ENCODE measurements at places on chromosomes 5 and 9.

DNA sequence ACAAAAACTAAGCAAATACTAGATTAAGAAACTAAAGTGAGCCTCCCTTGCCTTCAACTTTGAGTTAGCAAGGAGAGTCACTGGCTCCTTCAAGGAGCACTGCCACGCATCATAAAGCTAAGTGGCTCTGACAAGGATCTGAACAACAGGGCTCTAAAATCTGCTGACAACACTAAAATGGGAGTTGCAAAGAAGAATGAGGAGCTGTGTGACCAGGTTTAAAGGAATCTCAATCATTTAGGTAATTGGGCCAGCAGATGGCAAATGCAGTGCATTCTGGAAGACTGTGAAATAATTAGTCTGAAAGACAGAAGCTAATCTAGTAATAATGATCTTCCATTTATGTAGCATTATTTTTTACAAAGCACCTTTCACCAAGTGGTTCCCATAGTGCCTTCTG lies 297.0 kb upstream of the TAS2R1 start:
- no peak for DNase-seq
- H3K36me3 ChIP-seq, result no peaks in the 10 kb centered on the region
- no peaks in the 10 kb centered on the region for H3K27me3 ChIP-seq
- H3K4me3 ChIP-seq, result no peak overlapping the region
- H3K4me1 ChIP-seq, result no peaks in the 10 kb centered on the region
- no peak overlapping the region for H3K27ac ChIP-seq

GRCh38 chr9:93467062-93467416 lies 13.7 kb upstream of the FAM120AOS start:
- no peaks in the 10 kb centered on the region for H3K27me3 ChIP-seq
- H3K27ac ChIP-seq, result no peak overlapping the region

DNA sequence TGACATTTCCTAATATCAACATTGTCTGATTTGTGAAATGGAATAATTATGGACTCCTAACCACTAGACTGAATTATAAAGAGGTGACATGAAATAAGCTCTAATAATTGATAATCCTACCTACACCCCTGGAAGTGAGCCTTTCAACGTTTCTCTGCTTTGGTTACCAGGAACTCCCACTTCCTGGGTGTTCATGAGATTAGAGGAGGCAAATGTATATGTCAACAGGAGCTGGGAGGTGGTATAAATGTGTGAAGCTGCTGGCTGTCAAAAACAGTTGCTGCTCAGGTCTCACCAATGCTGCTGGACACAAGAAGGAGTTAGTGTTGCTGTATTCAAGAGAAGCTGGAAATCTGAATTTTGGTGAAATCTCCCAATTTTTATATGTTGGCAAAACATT lies 96.8 kb downstream of the CAMK4 start:
- H3K4me3 ChIP-seq, result no peak overlapping the region
- H3K27ac ChIP-seq, result no peak overlapping the region
- no peaks in the 10 kb centered on the region for H3K36me3 ChIP-seq
- no peaks in the 10 kb centered on the region for H3K4me1 ChIP-seq

- H3K4me3 ChIP-seq, result no peak overlapping the region
- H3K4me1 ChIP-seq, result no peaks in the 10 kb centered on the region
- no peaks in the 10 kb centered on the region for H3K36me3 ChIP-seq
- no peaks in the 10 kb centered on the region for H3K27me3 ChIP-seq
- H3K27ac ChIP-seq, result no peak overlapping the region
Measured at GRCh38 chr9:105257809-105258208, 13.4 kb downstream of the SLC44A1 start.

DNA sequence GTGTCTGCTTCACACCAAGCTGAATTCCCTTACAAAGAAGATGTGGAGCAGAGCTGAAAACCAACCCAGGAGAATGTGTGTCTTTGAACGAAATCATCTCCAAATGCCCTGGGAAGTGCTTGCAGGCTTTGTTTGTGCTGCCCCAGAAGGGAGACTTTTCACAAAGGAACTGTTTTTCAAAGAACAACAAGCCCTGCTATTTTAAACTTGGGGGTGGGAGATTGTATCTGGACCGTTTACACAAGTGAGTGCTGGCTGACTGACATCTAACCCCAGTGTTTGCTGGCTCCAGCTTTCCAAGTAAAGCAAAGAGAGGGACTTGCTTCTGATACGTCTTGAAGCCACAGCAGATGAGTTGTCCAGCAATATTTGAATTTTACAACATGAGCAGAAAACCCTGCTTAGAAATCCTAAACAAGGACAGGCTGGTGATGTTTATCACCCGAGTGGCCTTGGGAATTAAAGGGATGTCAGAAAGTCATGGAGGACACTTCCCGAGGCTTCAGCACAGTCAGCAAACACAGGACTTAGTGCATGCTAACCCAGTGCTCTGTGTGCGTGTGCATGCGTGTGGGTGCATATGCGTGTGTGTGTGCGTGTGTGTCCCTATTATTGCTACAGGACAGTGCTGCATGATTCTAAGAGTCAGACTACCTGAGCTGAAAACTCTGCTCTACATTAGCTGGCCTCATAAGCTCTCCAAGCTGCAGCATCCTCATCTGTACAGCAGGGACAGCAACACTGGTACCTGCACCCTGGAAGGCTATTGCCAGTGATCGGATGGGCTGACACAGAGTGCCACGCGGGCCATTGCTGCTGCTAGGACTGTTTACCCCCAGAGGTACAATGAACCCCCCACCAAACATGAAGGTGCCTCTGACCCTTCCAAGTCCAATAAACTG lies 1.4 kb downstream of the ADAMTS12 start:
- peaks cover 3% of the 10 kb centered on the region for H3K4me1 ChIP-seq
- H3K4me3 ChIP-seq, result no peak overlapping the region
- no peaks in the 10 kb centered on the region for H3K36me3 ChIP-seq
- H3K27me3 ChIP-seq, result peaks cover 24% of the 10 kb centered on the region
- H3K27ac ChIP-seq, result no peak overlapping the region

DNA sequence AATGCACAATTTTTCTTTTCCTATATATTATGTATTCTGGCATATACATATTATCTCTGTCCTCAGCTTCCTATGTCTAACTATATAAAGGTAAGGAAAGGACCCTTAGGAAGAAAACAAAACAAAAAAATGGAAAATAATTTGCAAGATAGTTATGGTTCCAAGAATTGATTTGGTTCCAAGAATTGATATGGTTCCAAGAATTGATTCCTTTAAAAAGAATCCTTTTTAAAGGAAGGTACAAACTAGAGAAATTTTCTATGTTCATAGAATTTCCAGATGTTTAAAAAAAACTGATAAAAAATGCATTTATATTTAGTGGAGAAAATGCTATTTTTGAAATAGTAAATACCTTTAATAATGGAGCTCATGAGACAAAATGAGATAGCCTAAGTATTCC lies 12.1 kb downstream of the LYRM7 start:
- no peak overlapping the region for H3K4me3 ChIP-seq
- no peaks in the 10 kb centered on the region for H3K27me3 ChIP-seq
- H3K36me3 ChIP-seq, result peaks cover 2% of the 10 kb centered on the region
- no peak for DNase-seq

DNA sequence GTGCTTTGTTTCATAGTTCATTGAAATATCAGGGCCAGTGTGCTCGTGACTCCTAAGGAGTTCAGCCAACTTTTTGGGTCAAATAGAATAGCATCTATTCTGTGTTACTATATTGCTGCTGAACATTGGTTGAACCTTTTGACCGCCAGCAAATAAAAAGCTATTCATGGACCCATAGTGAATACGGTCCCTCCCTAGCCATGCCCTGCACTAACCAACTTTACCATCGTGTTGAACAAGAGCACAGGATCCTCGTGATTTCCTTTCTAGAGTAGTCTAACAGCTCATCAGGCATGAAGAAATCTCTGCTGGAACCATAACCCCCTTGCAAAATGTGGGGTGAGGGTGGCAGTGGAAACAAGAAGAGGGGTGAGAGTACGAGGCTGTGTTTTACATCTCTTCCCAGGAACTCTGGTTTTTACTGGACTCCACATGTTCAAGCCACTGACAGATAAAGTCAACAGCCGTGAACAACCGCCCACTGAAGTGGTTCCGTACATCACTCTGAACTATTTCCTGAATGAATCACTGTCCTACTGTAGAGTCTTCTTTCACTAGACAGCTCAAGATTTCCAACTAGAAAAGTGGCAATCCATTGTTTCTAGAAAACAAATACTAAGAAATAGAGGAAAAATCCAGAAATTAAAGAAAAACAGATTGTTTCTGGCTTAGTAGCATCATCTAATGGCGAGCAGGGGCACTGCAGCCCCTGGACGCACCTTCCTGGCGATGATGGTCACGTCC lies 70.1 kb upstream of the SPATA31E1 start:
- DNase-seq, result no peak
- H3K4me1 ChIP-seq, result no peaks in the 10 kb centered on the region
- no peaks in the 10 kb centered on the region for H3K27me3 ChIP-seq
- no peaks in the 10 kb centered on the region for H3K36me3 ChIP-seq
- no peak overlapping the region for H3K4me3 ChIP-seq
- H3K27ac ChIP-seq, result no peak overlapping the region

DNA sequence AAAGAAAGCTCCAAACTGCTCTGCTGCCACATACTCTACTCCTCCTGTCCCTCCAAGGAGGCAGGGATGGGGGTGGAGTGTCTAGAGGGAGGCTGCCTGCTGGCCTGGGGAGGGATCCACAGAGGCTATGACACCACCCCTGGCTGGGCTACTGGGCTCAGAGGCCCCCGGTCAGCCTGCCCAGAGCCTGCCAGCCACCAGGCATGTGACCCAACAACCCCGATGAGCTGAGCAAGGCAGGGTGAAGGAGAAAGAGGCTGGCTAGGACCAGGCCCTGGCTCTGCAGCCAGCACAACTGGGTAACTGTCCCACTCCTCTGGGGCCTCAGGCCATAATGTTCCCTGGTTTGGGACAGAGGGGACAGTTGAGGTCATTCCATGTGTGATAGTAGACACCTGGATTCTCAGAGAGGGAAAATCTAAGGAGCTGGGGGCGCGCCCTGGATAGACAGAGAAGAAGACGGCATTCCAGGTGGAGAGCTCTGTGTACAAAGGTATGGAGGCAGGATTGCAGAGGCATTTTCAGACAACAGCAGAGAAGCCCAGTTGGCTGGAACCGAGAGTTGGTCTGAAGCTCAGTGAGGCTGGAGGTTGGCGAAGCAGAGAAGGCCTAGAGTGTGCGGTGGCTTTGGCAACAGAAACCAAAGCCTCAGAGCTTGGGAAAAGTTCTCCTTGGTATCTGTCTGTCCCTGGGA lies 33.8 kb upstream of the IL17B start:
- no peak overlapping the region for H3K27ac ChIP-seq
- no peaks in the 10 kb centered on the region for H3K4me1 ChIP-seq
- no peak overlapping the region for H3K4me3 ChIP-seq
- no peaks in the 10 kb centered on the region for H3K36me3 ChIP-seq
- no peaks in the 10 kb centered on the region for H3K27me3 ChIP-seq
